ENCODE measurements at places on chromosomes 7 and 10.

DNA sequence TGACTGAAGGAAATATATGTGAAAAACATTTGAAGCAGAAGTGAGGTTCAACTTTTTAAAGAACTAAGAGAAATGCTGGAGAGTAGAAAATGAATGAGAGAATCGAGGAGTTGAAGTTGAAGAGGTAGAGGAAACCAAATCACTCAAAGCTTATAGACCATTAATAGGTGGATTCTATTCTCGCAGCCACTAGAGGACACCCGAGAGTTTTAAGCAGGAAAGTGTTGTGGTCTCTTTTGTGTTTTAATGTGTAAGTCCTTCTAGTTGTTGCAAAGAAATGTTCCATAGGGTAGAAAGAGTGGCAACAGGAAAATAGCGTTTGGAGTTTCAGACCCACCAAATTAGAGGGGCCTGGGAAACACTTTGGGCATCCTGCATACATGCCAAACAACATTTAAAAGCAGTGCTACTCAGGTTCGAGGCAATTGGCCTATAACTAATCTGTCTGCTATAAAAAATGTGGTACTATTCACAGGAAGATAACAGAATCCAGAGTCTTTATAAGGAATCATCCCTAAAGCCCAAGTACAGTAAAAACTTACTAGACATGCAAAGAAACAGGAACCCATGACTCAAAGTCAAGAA lies 75.3 kb upstream of the TAS2R16 start:
- peak; percentile 16 for DNase-seq

DNA sequence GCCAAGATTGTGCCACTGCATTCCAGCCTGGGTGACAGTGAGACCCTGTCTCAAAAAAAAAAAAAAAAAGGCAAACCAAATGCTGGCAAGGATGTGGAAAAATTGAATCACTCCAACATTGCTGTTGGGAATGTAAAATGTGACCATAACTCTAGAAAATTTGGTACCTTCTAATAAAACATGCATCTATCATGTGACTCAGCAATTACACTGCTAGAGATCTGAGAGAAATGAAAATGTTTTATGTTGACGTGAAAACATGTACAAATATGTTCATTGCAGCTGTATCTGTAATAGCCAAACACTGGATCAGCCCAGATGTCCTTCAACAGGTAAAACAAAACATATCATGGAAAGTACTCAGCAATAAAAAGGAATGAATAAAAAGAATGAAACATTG lies 30.8 kb upstream of the SAR1A start:
- no peak for DNase-seq

GRCh38 chr10:124802313-124802675 lies 675 bp downstream of the ABRAXAS2 start:
- DNase-seq = no peak

DNA sequence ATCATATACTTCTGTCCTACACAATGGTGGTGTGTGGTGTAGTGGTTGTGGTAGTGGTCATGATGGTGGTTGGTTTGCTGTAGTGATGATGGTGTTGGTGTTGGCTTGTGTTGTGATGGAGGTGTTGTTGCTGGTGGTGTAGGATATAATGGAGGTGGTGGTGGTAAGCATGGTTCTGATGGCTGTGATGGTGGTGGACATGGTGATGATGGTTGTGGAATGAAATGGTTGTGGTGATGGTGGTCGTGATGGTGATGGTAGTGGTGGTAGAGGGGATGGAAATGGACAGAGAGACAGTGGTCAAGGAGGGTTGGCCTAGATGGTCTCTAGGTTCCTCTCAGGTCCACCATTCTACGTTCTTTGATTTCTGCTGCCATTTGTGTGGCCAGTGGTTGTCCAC lies 44.7 kb downstream of the FAM241B start:
- DNase-seq = no peak

DNA sequence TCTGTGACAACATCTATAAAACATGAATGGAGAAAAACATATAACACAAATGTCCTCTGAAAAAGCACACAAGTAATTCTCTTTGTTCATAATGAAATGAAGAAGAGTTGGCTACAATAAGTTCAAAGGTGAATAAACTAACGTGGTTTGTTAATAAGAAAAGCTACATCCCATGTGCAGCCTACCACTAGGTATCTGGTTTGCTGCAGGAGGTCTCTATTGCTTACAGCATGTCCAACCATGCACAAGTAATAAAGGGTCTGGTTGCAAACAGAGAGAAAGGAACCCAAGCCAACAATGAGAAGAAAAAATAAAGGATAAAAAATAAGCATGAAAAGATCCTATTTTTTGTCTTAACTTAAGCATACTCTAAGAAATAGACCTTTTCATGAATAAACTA lies 139.2 kb downstream of the CHCHD3 start:
- DNase-seq = no peak

- DNase-seq = no peak
Measured at GRCh38 chr7:77531038-77531437, 6.1 kb upstream of the PTPN12 start.

GRCh38 chr10:90723416-90724068 lies 134.3 kb downstream of the HTR7 start:
- peak; percentile 44 for DNase-seq

- no peak for DNase-seq
Measured at GRCh38 chr10:91208642-91209041, 11.8 kb upstream of the PCGF5 start.

All from urothelium cell line (cell line).